AG09309 (cell line): ENCODE measurements at places on chromosomes 13 and 19.

DNA sequence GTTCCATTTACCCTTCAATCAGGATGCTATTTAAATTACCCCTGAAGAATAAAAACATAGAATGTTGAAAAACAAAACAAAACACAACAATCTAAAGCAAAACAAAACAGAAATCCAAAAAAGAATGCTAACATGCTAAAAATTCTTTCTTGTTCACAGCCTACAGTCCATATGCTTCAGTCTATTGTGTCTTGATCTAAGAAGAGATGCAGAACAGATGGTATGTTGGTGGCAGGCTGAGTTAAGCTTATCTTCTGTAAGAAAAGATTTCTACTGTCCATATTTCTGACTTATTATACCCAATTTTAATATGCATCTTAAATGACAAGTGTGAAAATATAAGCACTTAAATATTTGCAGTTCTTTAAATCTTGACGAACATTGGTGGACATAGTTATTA lies 356.1 kb upstream of the SLITRK1 start:
- no peak for DNase-seq

- no peak for DNase-seq
Observed at GRCh38 chr19:18232540-18233223, 6.4 kb upstream of the PDE4C start.

DNA sequence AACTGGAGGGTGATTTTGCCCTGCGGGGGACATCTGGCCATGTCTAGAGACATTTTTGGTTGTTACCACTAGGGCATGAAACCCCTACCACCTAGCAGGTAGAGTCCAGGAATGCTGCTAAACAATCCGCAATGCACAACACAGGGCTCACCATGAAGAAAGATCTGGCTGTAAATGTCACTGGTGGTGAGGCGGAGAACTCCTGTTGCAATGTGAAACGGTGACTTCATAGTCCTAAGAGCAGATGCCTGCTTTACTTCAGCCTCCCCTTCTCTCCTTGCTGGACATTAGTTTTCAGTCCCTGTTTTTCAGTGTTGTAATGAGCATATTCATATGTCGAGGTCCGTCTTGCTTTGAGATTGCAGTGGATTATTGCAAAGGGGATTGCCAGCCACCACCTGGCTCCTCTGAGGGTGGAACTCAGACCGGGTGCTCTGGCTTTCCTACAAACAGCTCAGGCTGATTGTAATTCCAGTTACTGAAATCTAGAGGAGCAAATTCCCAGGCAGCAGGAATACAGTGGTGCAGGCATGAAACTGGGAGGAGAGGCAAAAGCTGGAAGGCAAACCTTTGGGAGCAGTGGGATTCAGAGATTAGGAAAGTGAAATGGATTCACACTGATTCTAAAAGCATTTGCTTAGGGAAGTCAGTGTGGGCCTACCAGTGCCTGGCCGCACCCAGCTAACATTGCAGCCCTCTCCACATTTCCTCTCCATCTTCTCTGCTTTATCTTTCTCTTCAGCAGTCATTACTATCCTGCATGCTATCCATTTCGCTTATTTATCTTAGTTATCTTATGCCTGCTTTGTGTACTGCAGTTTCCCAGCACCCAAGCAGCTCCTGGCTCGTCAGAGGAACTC lies 76.1 kb upstream of the PCDH8 start:
- DNase-seq, result no peak

DNA sequence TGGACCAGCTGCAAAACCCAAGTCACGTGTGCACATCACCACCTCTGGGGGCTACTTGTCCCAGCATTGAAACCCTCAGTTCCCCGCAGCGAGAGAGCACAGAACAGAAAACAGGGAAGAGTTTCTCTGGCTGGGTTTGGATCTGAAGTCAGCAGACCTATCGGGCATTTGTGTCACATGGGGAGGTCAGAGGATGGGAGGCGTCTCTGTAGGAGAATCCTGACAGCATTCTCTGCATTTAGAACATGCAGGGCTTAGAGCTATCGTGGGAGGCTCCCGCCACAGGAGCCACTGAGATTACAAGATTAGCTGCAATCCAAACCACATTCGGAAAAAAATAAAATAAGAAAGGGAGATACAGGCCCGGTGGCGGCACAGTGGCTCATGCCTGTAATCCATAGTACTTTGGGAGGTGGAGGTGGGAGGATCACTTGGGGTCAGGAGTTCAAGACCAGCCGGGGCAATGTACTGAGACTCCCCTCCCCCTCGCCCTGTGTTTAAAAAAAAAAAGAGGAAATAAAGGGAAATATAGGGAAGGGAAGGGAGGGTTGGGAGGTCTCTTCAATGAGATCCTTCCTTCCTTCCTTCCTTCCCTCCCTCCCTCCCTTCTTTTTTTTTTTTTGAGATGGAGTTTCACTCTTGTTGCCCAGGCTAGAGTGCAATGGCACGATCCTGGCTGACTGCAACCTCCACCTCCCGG lies 2.9 kb upstream of the TLE6 start:
- DNase-seq, result no peak

DNA sequence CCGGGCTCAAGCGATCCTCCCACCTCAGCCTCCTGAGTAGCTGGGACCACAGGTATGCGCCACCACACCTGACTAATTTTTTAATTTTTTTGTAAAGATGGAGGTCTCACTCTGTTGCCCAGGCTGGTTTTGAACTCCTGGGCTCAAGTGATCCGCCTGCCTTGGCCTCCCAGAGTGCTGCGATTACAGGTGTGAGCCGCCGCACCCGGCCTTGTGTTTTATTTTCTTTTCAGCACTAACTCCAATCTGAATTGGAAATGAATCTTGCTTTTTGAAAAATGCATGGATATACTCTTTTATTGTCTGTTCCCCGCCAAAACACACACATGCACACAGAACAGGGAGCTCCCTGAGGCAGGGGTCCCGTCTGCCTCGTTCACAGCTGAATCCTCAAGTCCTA lies 1.3 kb upstream of the ISOC2 start:
- DNase-seq, result no peak

- DNase-seq, result no peak
Observed at GRCh38 chr13:30510091-30510490, 44.4 kb upstream of the HMGB1 start.

DNA sequence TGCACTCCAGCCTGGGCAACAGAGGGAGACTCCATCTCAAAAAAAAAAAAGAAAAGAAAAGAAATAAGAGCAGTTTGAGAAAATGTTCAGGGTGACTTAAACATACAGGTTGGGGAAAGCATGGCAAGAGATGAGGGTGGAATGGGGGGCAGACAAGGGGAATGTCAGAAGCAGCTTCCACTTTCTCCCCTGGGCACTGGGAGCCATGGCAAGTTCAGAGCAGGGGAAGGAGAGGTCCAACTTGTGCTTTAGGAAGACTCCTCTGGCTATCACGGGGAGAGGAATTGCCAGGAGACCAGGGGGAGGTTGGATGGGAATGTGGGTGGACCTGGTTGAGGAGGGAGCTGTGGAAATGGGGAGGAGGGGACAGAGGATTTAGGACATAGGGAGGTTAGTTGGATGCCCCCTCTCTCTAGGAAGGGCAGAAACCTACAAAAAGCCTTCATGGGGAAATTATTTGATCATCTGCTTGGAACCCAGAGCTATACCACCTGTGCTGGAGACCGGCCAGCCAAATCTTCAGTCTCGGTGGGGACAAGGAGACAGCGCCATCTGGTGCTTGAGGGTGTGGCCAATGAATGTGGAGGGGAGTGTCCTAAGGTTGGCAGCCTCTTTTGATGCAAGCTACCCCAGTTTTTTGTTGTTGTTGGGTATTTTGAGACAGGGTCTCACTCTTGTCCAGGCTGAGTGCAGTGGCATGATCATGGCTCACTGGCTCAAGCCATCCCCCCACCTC lies 7.3 kb upstream of the STRN4 start:
- no peak for DNase-seq

- no peak for DNase-seq
Observed at GRCh38 chr19:16118489-16119033, 6.9 kb downstream of the RAB8A start.

- DNase-seq, result no peak
Observed at GRCh38 chr13:36086117-36086516, 45.1 kb downstream of the DCLK1 start.

- DNase-seq, result peak; percentile 24
Observed at GRCh38 chr19:32599736-32600157, 18.8 kb downstream of the PDCD5 start.

DNA sequence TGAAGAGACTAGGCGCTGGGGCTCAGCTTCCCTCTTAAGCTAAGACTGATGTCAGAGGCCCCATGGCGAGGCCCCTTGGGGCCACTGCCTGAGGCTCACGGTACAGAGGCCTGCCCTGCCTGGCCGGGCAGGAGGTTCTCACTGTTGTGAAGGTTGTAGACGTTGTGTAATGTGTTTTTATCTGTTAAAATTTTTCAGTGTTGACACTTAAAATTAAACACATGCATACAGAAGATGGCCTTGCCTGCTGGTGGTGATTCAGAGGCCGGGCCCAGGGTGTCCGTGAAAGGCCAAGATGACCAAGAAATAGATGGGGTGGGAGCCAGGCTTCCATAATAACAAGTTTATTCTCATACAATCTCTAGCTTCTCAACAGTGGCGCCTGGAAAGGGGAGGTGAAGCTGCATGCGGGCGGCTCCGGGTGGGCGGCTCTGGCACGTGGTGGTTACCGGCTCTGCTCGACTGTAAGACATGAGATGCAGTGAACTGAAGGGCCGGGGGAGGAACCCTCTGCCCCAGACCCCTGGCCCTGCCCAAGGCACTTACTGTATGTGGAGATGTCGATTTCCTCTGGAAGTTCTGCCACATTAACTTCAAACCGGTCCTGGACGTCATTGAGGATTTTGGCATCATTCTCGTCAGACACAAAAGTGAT lies 10.5 kb downstream of the DDX39A start:
- no peak for DNase-seq

DNA sequence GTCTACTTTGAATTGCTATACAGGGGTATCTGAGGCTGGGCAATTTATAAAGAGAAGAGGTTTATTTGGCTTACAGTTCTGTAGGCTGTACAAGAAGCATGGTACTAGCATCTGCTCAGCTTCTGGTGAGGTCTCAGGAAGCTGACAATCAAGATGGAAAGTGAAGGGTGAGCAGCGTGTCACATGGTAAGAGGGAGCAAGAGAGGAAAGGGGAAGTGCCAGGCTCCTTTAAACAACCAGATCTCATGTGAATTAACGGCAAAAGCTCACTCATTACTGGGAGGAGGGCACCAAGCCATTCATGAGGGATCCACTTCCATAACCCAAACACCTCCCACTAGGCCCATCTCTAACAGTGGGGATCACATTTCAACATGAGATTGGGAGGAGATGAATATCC lies 222.4 kb downstream of the TDRD3 start:
- DNase-seq, result no peak

DNA sequence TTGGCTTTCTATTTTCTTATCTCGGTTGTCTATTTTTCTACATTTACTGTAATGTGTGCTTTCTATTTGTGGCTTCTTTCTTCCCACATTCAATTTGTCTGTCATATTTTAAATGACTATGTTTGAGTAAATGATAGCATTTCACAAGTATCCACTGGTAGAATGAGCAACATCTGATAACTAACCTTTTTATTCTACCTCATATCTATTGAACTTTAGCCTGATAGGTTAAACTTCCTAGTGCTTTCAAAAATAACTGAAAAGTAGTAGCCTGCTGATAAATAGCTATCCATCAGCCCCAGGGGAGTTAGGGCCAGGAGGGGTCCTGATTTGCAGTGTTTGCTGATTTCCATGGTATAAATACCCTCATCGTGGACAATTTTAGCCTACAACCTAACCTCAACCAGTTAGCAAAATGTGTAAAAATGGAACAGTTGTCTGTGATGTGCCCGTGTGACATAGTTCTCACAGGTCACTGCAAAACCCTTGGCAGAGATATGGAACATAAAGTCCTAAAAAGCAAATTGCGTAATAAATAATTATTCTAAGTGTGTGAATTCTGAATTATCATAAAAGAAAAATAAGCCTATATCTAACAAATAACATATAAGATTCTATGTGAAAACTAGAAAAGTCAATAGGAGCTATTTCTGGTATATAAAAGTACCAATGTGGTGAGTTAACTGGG lies 32.1 kb downstream of the KCTD12 start:
- no peak for DNase-seq

- no peak for DNase-seq
Observed at GRCh38 chr19:12967907-12968306, 1.5 kb upstream of the DAND5 start.

DNA sequence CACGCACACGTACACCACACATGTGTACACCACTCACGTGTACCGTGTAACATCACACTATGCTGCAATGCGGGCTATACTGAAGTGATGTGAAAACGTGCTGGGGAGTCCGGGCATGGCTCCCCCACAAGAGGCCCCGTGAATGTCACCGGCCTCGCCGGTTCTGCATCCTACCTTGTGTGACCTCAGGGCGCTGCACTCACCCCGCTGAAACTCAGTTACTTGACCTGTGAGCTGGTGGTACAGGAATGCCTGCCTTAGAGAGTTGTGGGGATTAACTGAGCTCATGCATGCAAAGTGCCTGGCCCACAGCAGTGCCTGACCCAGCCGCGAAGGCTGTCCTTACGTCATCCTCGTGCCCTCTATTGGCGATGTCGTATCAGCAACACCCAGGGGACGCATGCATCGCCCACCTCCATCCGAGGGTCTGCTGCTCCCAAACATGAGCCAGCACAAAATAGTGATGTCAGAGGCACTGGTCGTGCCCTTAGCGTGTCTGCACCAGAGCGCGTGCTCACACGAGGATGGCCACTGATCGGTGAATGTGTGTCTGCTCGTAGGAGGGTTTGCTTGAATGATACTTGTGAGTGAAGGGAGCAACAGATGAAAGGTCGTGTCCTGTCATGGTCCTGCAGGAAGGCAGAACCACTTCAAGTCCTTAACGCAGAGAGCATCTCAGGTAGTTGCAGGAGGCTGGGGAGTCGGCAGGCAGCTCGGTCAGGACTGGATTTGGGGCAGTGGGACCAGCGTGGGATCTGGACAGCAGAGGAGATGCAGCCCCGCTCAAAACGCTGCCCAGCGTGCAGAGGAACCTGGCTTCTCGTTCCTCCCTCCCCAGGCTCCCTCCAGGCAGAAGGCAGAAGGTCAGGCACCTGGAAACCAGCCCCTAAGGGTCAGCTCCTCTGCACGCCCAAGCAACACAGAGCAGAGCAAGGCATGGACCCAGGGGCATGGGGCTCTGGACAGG lies 126.2 kb upstream of the SPACA7 start:
- DNase-seq, result no peak

- DNase-seq, result no peak
Observed at GRCh38 chr13:27973291-27973690, 4.2 kb upstream of the CDX2 start.

- DNase-seq, result no peak
Observed at GRCh38 chr19:10744253-10744798, 26.4 kb downstream of the DNM2 start.

- DNase-seq, result no peak
Observed at GRCh38 chr13:21071015-21071414, 9.6 kb upstream of the LATS2 start.
